ENCODE measurements at places on chromosomes 3 and 15. TPM values are rescaled to one million over a fixed set of nuclear protein-coding genes. Genes with fewer than 3 reads are reported as not detected.

IQCF6 gene
- total RNA-seq, result not detected

INKA1 gene
- 11.9 TPM for total RNA-seq

GRM7 gene
- not detected for total RNA-seq

DZIP1L gene
- 14.9 TPM for total RNA-seq

MESP1 gene
- 0.26 TPM for total RNA-seq

PDHB gene
- total RNA-seq, result 116 TPM

LYZL4 gene
- total RNA-seq, result not detected

TM4SF18 gene
- total RNA-seq, result under 0.01 TPM

FANCI gene
- 5.4 TPM for total RNA-seq

GPR15 gene
- not detected for total RNA-seq

FBLN2 gene
- 664 TPM for total RNA-seq

GNAT1 gene
- not detected for total RNA-seq

CYP1A1 gene
- total RNA-seq, result not detected

TGM5 gene
- total RNA-seq, result not detected

MFGE8 gene
- 626 TPM for total RNA-seq

CYP1A2 gene
- total RNA-seq, result not detected

PRTG gene
- 2.9 TPM for total RNA-seq

SLC22A14 gene
- not detected for total RNA-seq

TTLL13 gene
- total RNA-seq, result 0.23 TPM

CCR5 gene
- total RNA-seq, result not detected

SOX2 gene
- not detected for total RNA-seq

HIGD2B gene
- not detected for total RNA-seq

THBS1 gene
- total RNA-seq, result 1,626 TPM

AHSG gene
- not detected for total RNA-seq

SERPINI1 gene
- total RNA-seq, result 1.3 TPM

SLC51A gene
- 0.82 TPM for total RNA-seq
